OCI-LY7 (cell line): ENCODE measurements at places on chromosomes 1 and 21. TPM values are rescaled to one million over a fixed set of nuclear protein-coding genes. Genes with fewer than 3 reads are reported as not detected.

Gene HFM1
- total RNA-seq: 1.4 and 1.6 TPM in 2 replicates

Gene AADACL4
- not detected in 2 replicates for total RNA-seq

Gene SORT1
- 40.8 and 45.5 TPM in 2 replicates for total RNA-seq

Gene CITED4
- not detected in 2 replicates for total RNA-seq

Gene FBXO2
- 6.0 and 6.1 TPM in 2 replicates for total RNA-seq

Gene ZNF593
- 33.0 and 42.8 TPM in 2 replicates for total RNA-seq

Gene LIPI
- not detected in 2 replicates for total RNA-seq

Gene PDPN
- not detected in 2 replicates for total RNA-seq

Gene RGS8
- 0.31 and 1.2 TPM in 2 replicates for total RNA-seq

Gene HCN3
- total RNA-seq: 19.0 and 19.2 TPM in 2 replicates

Gene RNF11
- 1.5 and 1.6 TPM in 2 replicates for total RNA-seq

Gene ELOVL1
- total RNA-seq: 38.2 and 43.9 TPM in 2 replicates

Gene SGIP1
- not detected in 2 replicates for total RNA-seq

Gene WNT3A
- total RNA-seq: not detected in 2 replicates

Gene DNAJC28
- total RNA-seq: 0.95 and 1.1 TPM in 2 replicates

Gene DYRK3
- 9.4 and 10.9 TPM in 2 replicates for total RNA-seq

Gene COPA
- 138 and 147 TPM in 2 replicates for total RNA-seq

Gene PPP2R5A
- total RNA-seq: 36.0 and 37.7 TPM in 2 replicates

Gene C1orf87
- total RNA-seq: not detected in 2 replicates

Gene HJV
- total RNA-seq: not detected in 2 replicates

Gene COL9A2
- total RNA-seq: 19.3 and 21.4 TPM in 2 replicates

Gene ZFYVE9
- 3.7 and 4.0 TPM in 2 replicates for total RNA-seq

Gene IRF2BP2
- 64.6 and 65.9 TPM in 2 replicates for total RNA-seq

Gene HES4
- total RNA-seq: not detected in 2 replicates

Gene CNR2
- 13.2 and 17.0 TPM in 2 replicates for total RNA-seq

Gene PAQR6
- 15.7 and 16.4 TPM in 2 replicates for total RNA-seq

Gene ZBED6
- total RNA-seq: 32.1 and 35.8 TPM in 2 replicates

Gene DNM3
- 0.30 and 0.61 TPM in 2 replicates for total RNA-seq

Gene RHD
- total RNA-seq: not detected in 2 replicates

Gene CFAP141
- total RNA-seq: not detected in 2 replicates

Gene S1PR1
- 0.13 TPM in 1 of 2 replicates, not detected in the other for total RNA-seq

Gene PADI1
- not detected in 2 replicates for total RNA-seq

Gene CFAP57
- 0.17 and 0.26 TPM in 2 replicates for total RNA-seq

Gene ZNF678
- 19.7 and 20.4 TPM in 2 replicates for total RNA-seq
